ENCODE measurements at places on chromosomes 2 and 18.

DNA sequence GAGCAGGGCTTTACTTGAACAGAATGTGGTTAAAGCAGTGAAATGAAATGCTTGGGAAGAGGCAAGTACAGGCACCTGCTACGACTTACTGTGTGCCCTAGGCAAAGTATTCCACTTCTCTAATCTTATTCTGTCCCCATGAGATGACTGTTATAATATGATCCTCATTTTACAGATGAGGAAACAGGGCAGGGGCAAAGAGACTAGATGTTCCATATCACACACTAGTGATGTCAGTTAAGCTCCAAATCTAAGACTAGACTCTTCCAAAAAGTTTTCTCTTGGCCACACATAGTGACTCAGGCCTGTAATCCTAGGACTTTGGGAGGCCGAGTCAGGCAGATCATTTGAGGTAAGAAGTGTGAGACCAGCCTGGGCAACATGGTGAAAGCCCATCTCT, 235.0 kb downstream of the SETBP1 start:
- no peak for DNase-seq

DNA sequence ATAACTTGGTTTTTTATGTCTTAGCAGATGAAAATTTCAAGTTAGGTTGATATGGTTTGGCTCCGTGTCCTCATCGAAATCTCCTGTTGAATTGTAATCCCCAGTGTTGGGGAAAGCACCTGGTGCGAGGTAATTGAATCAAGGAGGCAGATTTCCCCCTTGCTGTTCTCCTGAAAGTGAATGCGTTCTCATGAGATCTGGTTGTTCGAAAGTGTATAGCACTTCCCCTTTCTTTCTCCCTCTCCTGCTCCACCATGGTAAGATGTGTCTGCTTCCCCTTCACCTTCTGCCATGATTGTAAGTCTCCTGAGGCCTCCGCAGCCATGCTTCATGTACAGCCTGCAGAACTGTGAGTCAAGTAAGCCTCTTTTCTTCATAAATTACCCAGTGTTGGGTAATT, 242.1 kb upstream of the TNP1 start:
- DNase-seq = no peak

- DNase-seq = no peak
Observed at GRCh38 chr2:191176305-191176704, 25.5 kb upstream of the STAT4 start.

- DNase-seq = no peak
Observed at GRCh38 chr2:1802469-1803216, 58.3 kb upstream of the PXDN start.

GRCh38 chr2:231212329-231212845, 14.0 kb downstream of the ARMC9 start:
- no peak for DNase-seq

GRCh38 chr2:39521876-39522517, 84.9 kb upstream of the MAP4K3 start:
- DNase-seq = no peak

DNA sequence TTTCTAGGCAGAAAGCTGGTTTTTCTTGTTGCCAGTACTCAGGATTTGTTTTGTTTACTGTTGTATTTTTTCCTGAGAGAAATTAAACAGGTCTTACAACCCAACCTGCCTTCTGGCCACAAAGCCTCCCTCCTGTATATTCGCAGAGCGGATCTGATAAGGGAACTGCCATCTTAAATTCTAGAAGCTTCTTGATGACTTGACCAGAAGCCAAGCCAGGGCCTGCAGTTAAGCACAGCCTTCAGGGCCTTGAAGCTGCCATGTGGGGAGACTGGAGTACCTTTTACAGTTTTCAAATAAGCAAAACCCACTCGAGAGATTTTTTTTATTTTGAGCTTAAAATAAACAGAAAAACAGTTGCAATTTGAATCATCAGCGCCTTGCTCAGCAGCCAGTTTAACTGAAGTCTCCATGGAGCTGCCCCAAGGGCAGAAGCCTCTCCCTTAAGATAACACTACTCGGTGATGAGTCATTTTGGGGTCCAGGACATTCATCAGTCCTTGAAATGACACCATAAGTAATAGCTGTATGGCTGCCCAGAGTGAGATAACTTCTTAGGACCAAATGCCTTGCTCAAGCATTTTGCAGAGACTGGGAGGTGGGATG, 51.5 kb upstream of the PHLPP1 start:
- no peak for DNase-seq

DNA sequence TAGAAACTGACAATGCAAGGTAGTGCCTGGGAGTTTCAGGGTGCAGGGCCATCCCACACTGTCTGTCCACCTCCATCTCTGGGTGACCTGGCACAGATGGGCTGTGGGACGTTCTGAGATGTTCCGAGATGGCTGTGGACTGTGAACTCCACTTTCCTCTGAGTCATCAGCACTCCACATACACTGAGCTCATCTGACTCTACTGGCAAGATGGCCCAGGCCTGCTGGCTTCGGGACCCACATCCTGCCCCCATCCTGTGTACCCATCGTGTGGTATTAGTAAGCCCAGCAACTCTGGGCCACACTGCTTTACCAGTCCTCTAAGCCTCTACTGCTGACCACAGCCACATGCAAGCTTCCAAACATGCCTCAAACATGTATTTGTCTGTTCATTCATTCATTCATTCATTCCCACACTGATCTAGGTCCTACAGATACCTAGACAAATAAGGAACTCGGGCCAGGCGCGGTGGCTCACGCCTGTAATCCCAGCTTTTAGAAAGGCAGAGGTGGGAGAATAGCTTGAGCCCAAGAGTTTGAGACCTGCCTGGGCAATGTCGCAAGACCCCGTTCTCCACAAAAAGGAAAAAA, 124.8 kb upstream of the CXCR4 start:
- no peak for DNase-seq

DNA sequence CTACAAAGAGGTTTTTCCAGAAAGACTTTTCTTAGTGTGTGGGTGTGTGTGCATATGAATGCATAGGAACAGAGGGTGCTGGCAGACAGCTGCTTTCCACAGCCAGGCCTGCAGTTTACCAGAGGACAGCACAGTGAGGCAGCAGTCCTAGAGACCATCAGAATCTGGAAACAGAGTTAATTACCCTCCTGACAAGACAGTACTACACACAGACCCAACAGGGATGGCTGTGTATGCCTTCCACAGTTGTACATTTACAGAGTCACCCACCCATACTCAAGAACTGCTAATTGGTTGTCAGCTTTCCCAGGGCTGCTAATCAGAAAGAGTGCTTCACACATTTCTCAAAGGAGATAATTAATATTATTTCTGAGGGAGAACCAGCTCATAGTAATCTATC, 104.7 kb downstream of the FEZ2 start:
- DNase-seq = no peak

GRCh38 chr18:10077986-10078385, 164.2 kb downstream of the VAPA start:
- DNase-seq = no peak

DNA sequence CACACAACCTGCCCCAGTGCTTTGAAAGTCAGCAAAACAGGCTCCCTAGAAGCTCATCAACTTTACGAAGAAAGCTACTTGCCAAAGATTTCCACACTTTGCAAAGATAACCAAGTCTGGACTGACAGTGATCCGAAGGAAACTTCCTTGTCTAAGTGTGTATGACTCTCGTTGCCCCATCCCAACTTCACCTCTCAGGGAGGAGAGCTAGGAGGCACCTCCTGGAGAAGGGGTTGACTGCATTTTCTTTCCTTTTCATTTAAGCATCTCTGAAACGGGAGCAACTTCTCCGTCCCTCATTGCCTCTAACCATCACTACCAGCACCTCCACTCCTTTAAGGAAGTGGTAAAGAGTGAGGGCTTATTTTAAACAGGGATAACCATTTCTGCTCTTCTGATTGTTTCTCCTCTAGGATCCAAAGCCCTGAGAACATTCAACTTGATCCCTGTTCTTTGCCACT, 7.0 kb downstream of the ZEB2 start:
- DNase-seq = no peak

GRCh38 chr2:27307545-27308358, 493 bp downstream of the UCN start:
- DNase-seq = no peak

DNA sequence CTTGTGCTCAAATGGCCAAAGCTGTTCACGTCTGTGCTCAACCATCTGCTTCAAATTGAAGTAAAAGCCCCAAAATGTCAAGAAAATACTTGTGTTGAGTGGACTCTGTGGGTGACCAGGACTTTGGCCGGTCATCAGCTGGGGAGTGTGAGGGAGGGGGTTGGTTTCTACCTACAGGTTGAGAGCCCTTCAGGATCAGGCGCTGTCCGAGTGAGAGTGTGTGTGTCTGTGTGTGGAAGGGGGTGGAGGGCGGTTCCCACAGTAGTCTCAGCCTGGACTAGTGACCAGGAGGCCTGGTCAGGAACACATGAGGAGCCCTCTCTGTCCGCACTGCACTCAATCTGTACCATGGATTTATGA, 34.2 kb downstream of the ATOH8 start:
- DNase-seq = no peak

DNA sequence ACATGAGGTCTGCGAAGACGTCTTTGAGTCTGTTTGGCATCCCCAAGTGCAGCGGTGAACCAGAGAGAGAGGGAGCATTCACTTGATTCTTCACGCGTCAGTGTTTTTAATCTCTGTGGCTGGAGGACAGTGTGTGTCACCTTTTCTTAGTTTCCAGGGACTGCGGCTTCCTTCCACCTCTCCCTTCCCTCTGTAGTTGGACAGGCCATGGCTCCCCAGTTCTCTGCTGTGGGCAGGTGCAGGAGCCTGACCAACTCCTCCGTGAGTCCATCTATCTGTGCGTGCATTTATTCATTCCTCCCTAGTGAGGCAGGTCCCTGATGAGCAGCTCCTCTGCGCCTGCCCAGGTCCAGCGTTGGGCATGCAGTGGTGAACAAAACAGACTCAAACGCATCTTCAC, 42.9 kb downstream of the AGAP1 start:
- DNase-seq = no peak

DNA sequence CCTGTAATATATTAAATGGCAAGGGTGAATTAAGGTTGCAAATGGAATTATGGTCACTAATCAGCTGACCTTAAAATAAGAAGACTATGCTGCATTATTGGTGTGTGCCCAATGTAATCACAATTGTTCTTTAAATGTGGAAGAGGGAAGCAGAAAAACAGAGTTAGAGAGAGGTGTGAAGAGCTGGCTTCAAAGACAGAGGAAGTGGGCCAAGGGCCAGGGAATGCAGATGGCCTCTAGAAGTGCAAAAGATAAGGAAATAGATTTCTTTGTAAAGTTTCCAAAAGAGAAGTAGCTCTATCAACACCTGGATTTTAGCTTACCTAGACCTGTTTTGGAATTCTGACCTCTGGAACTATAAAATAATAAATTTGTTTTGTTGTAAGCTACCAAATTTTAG, 276.0 kb downstream of the LRRTM1 start:
- DNase-seq = no peak

DNA sequence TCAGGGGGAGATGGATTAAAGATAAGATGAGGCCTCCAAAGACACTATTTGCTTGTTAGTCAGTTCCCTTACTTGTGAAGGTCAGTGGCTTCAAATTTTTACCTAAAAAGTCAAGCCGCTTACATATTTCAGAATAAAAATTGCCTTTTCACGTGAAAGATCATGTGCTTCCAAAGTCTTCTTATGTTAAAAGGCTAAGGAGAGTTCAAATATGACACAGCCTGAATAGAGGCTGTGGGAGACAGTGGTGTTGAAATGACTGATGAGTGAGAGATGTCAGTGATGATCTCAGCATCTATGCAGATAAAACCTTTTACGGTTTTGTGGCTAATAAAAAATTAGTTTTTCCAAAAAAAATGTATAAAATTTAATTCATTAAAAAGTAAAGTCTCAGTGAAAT, 40.5 kb downstream of the UPP2 start:
- DNase-seq = no peak

DNA sequence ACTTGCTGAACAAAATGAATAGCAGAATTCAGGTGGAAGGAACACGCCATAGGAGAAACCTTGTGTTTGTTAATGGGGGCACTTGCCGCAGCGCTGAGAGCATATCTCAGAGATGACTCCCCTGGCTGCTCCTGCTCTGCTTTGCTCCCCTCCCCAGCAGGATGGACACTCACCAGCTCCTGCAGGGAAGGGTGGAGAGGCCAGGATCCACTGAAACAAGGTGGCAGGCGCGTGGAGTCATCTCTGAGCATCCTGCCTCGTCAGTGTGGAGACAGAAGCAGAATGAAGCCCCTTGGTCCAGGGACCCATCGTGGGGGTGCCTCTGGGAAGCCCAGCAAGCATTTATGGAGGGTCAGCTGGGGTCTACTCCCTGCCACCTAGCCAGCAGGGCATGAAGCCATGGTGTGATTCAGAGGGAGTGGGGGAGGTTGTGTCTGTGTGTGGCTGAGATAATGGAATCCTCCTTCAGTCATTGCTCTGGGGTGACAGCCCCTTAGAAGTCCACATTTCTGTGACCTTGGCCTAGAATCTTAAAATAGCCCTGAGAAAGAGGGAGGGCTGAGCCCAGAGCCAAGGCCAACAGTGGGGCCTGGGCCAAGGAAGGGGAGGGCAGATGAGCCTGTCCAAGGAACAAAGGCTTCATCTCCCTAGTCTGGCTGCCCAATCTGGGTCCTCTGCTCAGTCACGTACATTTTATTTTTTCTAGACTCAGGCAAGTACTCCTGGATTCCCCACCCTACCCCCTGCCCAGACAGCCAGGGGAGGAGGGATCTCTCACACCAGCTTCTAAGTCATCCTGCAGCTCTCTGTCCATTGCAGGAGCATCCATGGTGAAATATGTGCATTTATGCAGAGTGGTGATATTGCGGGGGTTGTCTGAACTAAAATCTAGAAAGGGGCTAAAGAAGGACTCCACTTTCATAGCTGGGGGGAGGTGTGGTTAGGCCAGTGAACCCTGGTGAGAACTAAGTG, 215.4 kb downstream of the ZBTB7C start:
- DNase-seq = no peak

DNA sequence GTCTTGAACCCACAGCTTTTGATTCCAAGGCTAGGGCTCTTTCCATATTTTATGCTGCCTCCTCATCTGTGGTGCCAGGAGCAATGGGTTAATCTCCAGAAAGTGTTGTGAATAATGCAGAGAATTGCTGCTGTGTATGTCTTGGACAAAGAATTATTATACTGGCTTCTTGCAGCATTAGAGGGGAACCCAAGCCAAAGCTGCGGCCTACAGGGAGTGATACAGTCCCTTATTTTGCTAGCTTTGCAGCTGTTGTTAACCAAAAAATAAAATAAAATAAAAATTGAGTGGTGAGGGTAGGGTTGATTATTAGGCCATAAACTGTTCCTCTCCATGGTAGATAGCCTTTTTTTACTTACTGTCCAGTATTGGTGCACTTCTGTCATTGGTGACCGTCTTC, 16.7 kb downstream of the WIPF1 start:
- no peak for DNase-seq

GRCh38 chr2:156472686-156473085, 36.5 kb downstream of the GPD2 start:
- no peak for DNase-seq

DNA sequence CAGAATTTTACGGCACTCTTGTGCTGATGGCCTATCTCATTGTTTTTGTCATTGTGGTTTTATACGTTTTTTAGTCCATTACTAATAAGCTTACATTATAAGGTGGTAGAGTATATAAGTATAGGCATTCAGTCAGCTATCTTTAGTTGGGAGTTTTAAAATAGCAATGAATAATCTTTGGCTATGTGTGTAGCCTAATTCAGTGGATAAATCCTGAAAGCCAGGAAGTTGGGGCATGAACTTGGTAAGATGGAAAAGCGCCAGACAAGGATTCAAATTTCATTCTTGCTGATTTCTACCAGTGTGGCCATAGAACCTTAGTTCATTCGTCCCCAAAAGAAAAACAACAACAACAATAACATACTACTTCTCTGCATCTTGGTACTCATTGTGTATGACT, 31.2 kb downstream of the EPC2 start:
- no peak for DNase-seq

- DNase-seq = no peak
Observed at GRCh38 chr2:21372654-21373053, 248.9 kb downstream of the TDRD15 start.

- DNase-seq = no peak
Observed at GRCh38 chr2:160429248-160430000, 64.2 kb downstream of the RBMS1 start.

Measured in stimulated activated CD8-positive, alpha-beta memory T cell treated with anti-CD3 and anti-CD28 coated beads, Interleukin-4, amount 100 ng/mL, for 1 hour (primary cell).